ENCODE measurements at places on chromosomes 11 and 22.

- DNase-seq: no peak
Measured at GRCh38 chr11:35058669-35059434, 80.1 kb upstream of the CD44 start.

GRCh38 chr11:76802621-76803020 lies 19.5 kb downstream of the TSKU start:
- no peak for DNase-seq

GRCh38 chr22:50281957-50282356 lies 11.8 kb upstream of the MAPK11 start:
- no peak for DNase-seq

- DNase-seq: no peak
Measured at GRCh38 chr11:73308003-73308960, at the start of gene ARHGEF17. TSS of gene ARHGEF17 (plus strand) at chr11:73308276. CDS start at chr11:73308639, 363 bp downstream.

- DNase-seq: no peak
Measured at GRCh38 chr11:43145653-43146052, 166.1 kb upstream of the API5 start.

GRCh38 chr22:33063611-33064010 lies 5.4 kb upstream of the SYN3 start:
- no peak for DNase-seq

DNA sequence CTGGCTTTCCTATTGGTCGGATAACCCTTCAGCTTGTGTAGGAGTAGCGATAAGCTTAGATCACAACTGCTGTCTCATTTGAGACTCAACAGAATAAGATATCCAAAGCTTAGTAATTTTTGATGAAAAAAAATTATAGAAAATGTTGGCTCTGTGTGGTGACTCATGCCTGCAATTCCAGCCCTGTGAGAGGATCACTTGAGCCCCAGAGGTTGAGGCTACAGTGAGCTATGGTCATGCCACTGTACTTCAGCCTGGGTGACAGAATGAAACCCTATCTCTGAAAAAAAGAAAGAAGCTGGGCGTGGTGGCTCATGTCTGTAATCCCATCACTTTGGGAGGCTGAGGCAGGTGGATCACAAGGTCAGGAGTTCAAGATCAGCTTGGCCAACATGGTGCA lies 55.6 kb upstream of the RRM1 start:
- no peak for DNase-seq

DNA sequence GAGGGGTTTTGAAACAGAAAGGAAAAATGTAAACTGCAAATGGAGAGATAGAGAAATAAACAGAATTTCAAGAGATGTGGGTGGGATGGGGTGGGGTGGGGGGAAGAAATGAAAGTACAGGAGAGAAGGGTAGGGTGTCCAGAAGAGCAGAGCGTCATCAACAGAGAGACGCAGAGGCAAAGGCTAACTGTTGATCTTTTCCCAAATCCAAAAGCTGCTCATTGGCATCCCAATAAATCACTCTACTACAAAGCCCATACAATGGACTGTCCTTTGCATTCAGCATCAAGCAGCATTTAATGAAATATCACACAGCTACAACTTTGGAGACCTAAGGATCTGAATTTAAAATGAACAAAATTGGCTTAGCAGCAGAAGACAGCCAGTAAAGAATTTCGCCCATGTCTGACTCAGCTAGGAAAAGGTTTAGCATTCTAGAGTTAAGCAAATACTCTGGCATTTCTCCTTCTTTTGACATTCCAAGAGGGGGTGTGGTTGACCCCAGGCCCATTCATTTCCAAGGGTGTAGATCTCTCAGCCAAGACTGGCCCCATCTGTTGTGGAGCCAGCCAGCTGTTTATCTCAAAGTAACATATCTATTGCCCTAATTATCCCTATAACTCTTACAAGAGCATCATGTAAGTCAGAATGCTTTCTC lies 1.5 kb downstream of the RAB30 start:
- no peak for DNase-seq

GRCh38 chr22:39388261-39389011 lies 11.1 kb upstream of the TAB1 start:
- DNase-seq: peak; percentile 46

- no peak for DNase-seq
Measured at GRCh38 chr22:46087816-46088277, 62.5 kb upstream of the PPARA start.
